Fibroblast of villous mesenchyme (primary cell): ENCODE measurements at places on chromosomes 12 and 14. TPM values are rescaled to one million over a fixed set of nuclear protein-coding genes. Genes with fewer than 3 reads are reported as not detected.

The ARHGAP9 gene
- total RNA-seq: under 0.01 TPM in 2 replicates

The IQSEC3 gene
- total RNA-seq: under 0.01 TPM in 2 replicates

The GPR65 gene
- total RNA-seq: under 0.01 and 0.32 TPM in 2 replicates

The PRIMA1 gene
- not detected in 2 replicates for total RNA-seq

The ZBTB42 gene
- 3.5 and 4.3 TPM in 2 replicates for total RNA-seq

The GSC gene
- total RNA-seq: not detected in 2 replicates

The CDCA3 gene
- 18.4 and 21.2 TPM in 2 replicates for total RNA-seq

The TAS2R13 gene
- total RNA-seq: 3.0 and 3.9 TPM in 2 replicates

The PARPBP gene
- 8.7 and 13.0 TPM in 2 replicates for total RNA-seq

The KRT7 gene
- total RNA-seq: 20.6 and 36.7 TPM in 2 replicates

The MMP19 gene
- total RNA-seq: 9.1 and 9.7 TPM in 2 replicates

The FICD gene
- total RNA-seq: 8.1 and 9.9 TPM in 2 replicates

The TAS2R19 gene
- 4.8 and 7.8 TPM in 2 replicates for total RNA-seq

The NRXN3 gene
- total RNA-seq: 5.5 and 7.3 TPM in 2 replicates

The TRIAP1 gene
- total RNA-seq: 18.7 and 30.7 TPM in 2 replicates

The ACVRL1 gene
- 10.8 and 18.0 TPM in 2 replicates for total RNA-seq

The FBXO21 gene
- total RNA-seq: 48.4 and 72.5 TPM in 2 replicates

The ADIPOR2 gene
- 34.1 and 48.8 TPM in 2 replicates for total RNA-seq

The AHNAK2 gene
- 32.2 and 32.4 TPM in 2 replicates for total RNA-seq

The TOMM20L gene
- total RNA-seq: not detected in 2 replicates

The RPL10L gene
- 0.43 TPM in 1 of 2 replicates, not detected in the other for total RNA-seq

The TMEM132C gene
- not detected in 2 replicates for total RNA-seq

The HCAR1 gene
- 0.43 and 0.97 TPM in 2 replicates for total RNA-seq

The FBLN5 gene
- 77.7 and 85.0 TPM in 2 replicates for total RNA-seq

The KRT3 gene
- total RNA-seq: not detected in 2 replicates

The RHOF gene
- total RNA-seq: 9.0 and 11.7 TPM in 2 replicates
